HT1080 (cell line): ENCODE measurements at places on chromosomes 13 and 19. TPM values are rescaled to one million over a fixed set of nuclear protein-coding genes. Genes with fewer than 3 reads are reported as not detected.

DNA sequence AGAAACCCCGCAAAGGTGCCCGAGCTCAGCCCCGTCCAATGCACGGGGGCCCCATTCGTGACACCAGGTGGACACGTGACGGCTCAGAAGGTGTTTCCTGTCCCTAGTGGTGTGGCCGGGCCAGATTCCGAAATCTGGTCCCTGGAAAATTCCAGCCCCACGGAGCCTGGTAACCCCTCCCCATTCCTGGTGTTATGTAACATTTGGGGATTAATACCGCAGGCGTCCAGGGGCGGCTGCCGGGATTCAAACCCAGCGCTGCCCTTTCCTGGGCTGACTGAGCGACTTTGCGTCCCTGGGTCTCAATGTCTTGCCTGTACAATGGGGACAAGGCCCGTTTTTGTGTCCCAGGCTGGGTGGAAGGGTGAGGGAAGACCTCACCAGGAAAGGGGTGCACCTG is 1.0 kb upstream of the PLK5 start:
- DNase-seq = no peak

DNA sequence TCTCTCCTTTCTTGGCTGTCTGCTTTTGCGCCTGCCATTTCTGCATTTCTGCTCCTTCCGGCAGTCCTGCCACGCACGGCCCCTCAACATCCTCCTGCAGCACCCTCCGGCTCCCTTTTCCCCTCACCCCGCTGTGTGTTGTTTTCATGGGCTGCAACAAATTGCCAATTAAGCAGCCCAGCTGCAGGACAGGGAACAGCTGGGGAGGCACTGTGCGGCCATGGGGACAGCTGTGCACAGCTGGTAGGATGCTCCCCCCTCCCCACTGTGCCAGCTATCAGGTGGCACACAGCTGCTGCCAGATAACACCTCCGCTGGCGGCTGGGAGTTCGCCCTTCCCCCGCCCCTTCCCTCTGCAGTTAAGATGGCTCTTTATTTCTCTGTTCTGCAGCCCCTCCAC is 25.4 kb downstream of the LYL1 start:
- no peak for DNase-seq

The TBXA2R gene
- total RNA-seq = 0.40 and 0.96 TPM in 2 replicates

DNA sequence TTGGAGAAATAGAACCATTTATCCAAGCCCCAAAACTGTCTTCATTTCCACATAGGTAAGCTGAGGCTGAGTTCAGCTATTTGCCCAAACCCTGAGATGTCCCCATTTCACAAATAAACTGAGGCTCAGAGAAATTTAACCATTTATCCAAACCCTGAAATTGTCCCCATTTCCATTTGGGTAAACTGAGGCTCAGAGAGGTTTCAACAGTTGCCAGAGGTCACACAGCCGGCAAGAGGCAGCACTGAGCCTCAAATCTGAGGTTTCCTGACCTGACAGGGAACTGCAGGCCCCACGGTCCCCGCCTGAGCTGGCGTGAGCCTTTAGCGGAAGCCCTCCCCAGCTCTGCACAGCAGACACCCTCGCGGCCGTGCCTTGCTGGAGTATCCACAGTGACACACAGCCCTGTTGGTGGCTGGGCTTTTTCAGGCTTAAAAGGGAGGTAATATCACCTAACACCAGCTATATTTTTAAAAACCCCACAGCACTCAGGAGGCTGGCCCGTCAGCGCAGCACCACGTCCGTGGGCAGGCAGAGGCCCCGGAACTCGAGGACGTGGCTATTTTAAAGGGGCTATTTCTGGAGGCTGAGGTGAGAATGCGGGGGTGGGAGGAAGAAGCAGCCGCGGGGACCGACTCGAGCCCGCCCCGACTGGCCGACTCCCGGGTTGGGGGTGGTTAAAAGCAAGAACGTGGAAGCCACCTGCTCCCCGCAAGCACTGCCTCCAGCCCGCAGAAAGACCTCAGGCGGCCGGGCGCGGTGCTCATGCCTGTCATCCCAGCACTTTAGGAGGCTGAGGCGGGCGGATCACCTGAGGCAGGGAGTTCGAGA is 18.5 kb downstream of the PTPRS start:
- no peak for DNase-seq

DNA sequence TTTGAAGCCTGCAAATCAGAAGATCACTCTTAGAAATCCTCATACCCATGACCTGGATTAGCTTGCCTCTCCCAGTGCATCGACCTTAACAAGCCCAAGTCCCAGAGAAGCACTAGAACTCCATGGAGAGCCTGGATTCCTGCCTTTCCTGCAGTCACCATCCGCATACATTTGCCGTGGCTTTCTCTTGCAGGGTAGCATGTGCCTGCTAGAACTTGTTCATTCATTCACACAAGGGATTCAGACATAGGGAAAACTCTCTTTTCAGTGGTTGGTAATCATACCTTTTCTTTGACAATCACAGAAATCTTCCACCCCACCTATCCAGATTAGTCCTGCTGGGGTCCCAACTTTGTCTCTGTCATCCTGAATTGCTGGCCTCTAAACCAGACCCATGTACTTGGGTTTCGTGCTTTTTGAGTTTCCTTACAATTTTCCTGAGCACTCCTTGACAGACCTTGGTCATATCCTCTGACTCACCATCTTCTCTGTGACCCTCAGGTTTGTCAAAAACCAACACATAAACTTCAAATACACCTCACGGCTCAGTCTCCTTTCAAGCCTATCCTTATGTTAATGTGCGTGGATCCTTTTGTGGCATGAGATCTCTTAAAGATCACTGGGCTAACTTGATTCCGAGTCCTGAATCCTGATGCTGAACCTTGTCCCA is 355.0 kb downstream of the MYO16 start:
- peak; percentile 66 for DNase-seq

The SWSAP1 gene
- 1.3 and 1.8 TPM in 2 replicates for total RNA-seq

The IQCN gene
- total RNA-seq = not detected in 2 replicates

DNA sequence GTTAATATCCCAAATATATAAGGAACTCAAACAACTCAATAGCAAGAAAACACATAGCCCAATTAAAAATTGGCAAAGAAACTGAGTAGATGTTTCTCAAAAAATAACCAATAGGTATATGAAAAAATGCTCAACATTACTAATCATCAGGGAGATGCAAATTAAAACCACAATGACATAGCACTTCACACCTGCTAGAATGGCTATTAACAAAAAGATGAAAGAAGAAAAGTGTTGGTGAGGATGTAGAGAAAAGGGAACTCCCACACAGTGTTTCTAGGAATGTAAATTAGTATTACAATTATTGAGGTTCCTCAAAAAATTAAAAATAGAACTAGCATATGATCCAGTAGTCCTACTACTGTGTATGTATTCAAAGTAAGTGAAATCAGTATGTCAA is 1212.8 kb downstream of the DIAPH3 start:
- DNase-seq = no peak

DNA sequence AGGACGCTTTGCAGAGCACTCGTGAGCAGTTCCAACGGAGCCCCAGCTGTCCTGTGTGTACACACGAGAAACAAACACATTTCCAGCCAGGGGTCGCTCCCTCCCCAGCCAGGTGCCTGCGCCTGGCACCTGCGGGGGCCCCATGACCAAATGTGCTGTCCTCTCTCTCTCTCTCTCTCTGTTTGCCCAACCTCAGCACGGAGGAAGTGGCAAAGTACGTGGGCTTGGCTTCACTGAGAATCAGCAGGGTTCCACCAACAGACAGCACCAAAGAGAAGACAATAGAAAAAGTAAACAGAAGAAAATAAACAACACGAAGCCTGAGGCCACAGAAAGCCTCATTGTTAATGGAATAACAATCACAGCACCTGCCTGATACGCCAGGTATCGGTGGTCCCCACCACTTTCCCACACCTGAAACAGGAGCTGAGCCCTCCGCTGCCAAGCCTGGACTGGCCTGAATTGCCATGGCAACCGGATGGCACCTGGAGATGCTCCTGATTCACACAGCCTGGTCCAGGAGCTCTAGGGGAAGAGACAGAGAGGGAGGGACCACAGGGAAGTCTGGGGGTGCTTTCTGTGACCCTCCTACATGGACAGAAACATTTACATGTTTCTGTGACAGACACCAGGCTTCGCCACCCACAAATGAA is 103.9 kb upstream of the CACNA1A start:
- DNase-seq = no peak

DNA sequence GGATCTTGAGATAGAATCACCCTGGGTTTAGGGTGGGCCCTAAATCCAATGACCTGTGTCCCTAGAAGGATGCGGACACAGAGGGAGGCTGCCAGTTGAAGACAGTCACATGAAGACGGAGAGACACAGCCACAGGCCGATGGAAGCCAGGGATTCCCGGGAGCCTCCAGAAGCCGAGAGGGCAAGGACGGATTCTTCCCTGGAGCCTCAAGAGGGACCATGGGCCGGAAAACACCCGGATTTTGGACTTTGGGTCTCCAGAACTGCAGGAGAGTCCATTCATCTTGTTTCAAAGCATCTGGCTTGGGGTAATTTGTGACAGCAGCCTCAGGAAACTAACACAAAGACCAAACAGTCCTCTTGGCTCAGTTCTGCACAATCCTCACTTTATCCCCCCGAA is 2.3 kb downstream of the TMEM86B start:
- DNase-seq = no peak

- DNase-seq = no peak
Observed at GRCh38 chr19:10984166-10984735, 23.4 kb downstream of the SMARCA4 start.

DNA sequence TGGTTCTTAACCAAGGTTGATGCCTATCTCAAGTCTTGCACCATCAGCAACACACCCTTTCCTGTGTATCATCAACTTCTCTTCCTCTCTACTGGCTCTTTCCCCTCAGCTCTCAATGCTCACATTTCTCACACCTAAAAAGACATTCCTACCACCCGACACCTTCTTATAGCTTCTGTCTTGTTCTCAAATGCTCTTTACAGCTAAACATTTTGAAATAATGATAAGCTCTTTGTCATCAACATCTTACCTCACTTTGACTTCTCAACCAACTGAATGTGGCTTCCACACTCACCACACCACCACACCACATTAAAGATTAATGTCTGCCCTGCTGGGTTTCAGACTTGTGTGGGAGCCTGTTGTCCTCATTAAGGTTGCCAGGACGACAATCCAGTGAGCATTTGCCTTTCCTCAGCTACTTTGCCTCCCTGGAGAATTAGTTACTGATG is 67.8 kb downstream of the RXFP2 start:
- peak; percentile 28 for DNase-seq

DNA sequence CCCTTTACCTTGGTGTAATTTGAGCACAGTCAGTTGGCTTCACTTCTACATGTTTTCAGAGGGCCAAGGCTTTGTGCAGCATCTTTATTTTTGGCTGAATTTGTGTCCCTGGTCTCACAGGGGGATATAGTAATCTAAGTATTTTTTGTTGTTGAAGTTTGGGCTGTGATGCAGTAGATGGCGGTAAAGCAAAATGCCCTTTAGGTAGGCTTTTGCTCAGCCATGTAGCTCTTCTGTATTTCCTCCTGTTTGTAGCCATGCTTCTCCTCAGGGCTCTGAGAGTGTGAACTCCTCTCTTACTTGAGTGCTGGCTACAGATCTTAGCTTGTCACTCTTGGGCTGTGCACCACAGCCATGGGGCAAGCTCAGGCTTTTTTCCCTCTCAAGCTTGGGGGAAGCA is 328.6 kb downstream of the SLITRK5 start:
- DNase-seq = peak; percentile 42

DNA sequence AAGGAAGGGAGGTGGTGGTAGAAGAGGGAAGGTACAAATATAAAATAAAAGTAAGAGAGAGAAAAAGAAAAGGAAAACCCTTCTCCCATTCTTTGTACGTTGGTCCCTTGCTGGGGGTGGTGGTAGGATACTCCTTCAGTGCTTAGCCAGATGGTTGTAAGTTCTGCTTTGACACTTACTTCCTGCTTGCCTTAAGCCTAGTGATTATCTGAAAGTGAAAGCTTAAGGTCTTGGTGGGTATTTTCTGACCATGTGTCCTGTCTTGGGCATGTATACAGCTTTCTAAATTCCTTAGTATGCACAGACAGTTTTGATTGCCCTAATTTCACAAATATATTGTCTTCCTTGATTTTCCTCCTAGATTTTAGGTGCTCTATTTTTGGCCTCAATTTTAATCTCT is 314.8 kb downstream of the PCDH17 start:
- DNase-seq = peak; percentile 65

DNA sequence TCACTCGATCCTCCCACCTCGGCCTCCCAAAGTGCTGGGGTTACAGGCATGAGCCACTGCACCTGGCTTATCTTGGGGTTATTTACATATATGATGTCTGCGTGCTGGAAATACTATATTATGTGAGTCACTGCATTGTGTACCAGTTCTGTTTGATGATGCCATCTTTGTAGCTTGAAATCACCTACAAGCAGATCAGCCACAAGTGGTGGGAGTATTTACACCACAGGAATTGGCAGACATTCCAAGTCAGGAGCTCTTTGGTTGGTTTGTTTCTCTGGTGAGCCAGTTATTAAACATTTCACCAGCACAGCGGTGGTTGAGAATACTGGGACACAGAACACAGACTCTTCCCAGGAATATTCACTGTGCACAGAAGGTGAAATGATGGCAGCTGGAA is 4.5 kb upstream of the TIMM44 start:
- peak; percentile 27 for DNase-seq

DNA sequence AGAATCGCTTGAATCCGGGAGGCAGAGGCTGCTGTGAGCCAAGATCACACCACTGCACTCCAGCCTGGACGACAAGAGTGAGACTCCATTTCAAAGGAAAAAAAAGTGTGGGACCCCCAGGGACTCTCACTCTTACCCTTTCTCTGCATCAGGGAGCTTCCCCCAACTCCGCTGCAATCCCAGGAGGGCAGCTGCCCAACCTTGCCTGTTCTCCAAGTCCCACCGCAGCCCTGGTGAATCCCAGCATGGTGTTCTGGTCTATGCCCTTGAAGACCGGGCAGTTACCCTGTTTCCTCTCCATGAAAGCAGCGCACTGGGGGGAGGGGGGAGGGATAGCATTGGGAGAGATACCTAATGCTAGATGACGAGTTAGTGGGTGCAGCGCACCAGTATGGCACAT is 35.7 kb upstream of the DPRX start:
- DNase-seq = no peak

The CPB2 gene
- total RNA-seq = 0.21 TPM in 1 of 2 replicates, not detected in the other

GRCh38 chr13:97574926-97575325 is 141.0 kb downstream of the RAP2A start:
- DNase-seq = peak; percentile 55

The KLK8 gene
- not detected in 2 replicates for total RNA-seq

- no peak for DNase-seq
Observed at GRCh38 chr13:34152409-34152808, 334.5 kb downstream of the RFC3 start.
